Fibroblast of skin of left biceps (primary cell): ENCODE measurements at places on chromosomes 3 and 15.

DNA sequence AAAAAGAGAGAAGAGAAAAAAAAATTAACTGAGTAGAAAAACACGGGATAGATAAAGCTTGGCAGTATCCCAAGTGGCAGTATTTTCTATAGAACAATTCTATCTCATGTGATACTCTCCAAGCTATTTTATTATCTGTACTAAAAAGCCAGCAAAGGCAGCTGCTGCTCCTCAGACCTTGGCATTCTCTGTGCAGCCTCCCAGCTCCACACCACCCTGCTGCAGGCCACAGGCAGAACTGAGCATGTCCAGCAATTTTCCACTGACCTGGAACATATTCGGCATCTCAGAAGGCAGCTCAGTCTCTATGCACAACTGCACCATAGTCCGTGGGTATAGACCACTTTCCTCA lies 1161.4 kb downstream of the IGSF11 start:
- no peak for DNase-seq

- peak; percentile 44 for DNase-seq
These were observed 206.0 kb upstream of the WNT5A start for GRCh38 chr3:55692957-55693558.

DNA sequence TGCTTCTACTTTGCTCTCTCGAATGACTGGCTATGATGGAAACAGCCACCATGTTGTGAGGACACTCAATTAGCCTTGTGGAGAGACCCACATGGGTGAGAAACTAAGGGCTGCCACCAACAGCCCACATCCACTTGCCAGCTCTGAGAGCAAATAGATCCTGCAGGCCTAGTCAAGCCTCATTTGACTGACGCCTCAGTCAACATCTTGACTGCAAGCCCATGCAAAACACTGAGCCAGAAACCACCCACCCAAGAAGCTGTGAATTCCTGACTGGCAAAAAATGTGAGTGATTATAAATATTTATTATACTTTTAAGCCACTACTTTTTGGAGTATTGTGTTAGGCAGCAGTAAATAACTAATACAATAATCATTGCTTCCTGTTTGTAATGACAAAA lies 58.4 kb downstream of the NOX5 start:
- no peak for DNase-seq

DNA sequence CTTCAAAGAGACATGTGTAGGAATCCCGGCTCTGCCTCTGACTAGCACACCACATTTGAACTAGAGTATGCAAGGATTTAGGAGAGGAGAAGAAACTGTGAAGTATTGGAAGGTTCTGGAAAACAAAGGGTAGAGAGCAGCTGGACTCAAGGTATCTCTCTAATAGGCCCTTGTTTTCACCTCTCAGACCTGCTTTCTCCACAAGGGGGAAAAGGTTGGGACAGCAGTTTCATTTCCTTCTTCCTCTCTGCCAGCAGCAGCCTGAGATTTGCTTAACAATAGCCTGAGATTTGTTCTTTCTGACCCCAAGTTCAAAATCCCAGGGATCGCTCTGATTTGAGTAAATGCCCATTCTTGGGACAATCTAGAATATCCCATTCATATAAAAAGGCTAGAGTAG lies 430.6 kb upstream of the MCTP2 start:
- no peak for DNase-seq

DNA sequence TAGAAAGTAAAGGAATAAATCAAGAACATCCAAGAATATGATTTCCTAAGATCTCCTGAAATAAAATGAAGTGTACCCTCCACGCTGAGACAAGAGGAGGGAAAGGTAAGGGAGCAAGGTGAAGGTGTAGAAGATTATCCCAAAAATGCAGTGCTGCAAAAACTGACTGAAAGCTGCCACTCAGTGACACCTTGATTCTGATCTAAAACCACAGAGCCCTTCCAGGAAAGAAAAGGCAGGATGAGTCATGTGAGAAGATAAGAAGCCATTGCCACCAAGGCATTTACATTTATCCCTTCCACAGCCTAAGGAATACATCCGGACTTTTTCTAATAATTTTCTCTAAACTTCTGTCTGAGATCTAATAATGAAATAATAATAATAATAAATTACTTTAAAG lies 49.9 kb downstream of the IGSF11 start:
- DNase-seq: no peak

DNA sequence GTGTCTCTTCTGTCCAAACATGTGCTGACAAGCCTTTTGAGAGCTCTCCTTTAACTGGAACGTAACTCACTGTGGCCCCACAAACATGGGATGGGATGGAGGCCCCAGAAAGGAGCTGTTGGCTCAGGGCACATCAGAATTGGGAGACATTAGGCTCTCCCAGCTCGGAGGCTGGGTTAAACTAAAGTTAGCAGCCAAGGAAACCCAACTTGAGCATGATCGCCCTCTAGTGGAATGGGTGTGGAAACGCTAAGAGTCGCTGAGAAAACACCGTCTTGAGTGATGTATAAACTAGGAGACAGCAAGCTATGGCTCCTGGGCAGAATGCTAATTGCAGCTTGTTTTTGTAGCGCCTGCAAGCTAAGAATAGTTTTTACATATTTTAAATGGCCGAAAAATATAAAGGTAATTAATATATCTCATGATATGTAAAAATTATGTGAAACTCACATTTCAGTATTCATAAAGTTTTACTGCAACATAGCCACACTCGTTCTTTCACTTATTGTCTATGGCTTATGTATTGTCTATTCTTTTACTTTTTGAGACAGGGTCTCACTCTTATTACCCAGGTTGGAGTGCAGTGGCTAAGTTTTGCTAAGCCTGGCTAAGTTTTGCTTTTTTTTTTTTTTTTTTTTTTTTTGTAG lies 138.8 kb upstream of the HACD2 start:
- DNase-seq: peak; percentile 59

DNA sequence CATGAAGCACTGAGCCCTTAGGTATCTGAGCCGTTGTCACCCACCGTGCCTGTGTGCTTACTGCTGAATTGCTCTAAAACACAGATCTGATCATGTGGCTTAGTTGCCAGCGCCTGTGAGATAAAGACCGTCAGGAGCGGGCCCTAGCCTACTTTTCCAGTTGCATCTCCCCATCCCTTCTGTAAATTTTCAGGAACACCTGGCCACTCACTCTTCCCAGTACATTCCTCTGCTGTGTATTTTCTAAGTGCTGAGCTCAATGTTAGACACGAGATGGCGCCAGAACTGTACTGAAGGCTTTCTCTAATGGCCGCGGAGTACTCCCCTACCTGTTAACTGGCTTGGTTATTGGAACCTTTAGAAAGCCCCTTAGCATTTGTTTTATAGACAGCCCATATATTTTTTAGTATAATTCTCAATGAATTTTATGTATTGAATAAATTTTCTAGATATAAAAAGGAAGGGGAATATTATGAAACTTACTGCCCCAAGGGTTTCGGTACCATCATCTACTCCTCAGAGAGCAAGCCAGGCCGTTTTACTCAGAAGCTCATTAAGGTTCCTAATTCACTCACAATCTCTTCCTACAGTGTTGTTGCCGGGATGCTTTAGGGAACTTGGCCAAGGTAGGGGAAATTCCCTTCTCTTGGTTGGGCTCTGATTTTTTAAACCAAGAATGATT lies 16.7 kb upstream of the WNT7A start:
- peak; percentile 20 for DNase-seq

- no peak for DNase-seq
These were observed 15.1 kb downstream of the XXYLT1 start for GRCh38 chr3:195255571-195256501.

- DNase-seq: no peak
These were observed 18.2 kb downstream of the IDH2 start for GRCh38 chr15:90083954-90084607.

DNA sequence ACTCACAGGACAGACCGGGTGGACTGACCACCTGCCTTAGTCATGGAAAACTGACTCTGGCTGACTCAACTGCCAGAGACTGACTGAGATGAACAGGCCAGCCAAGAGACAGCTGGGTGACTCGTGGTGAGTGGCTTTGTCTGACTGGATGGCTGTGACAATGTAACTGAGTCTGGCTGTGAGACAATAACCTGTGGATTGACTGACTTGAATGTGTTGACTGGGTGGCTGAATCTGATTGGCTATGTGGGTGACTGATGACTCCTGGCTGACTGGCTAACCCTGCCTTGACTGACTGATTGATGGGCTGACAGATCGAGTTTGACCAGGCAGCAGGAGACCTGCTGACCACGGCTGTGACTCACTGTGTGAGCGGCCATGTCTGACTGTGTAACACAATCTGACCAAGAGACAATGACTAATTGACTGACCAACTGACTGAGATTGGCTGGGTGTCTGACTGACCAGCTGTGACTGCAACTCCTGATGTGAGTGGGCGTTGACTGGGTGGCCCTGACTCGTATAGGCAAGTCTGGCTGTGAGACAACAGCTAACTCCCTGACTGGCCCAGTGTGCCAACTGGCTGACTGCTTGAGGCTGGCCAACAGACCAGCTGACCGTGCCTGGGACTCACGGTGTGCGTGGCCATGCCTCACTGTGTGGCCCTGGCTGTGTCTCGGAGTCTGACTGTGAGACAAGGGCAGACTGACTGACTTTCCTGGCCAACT lies 509.1 kb downstream of the SHQ1 start:
- DNase-seq: no peak

GRCh38 chr3:183253528-183254486 lies 754 bp downstream of the B3GNT5 start:
- no peak for DNase-seq

DNA sequence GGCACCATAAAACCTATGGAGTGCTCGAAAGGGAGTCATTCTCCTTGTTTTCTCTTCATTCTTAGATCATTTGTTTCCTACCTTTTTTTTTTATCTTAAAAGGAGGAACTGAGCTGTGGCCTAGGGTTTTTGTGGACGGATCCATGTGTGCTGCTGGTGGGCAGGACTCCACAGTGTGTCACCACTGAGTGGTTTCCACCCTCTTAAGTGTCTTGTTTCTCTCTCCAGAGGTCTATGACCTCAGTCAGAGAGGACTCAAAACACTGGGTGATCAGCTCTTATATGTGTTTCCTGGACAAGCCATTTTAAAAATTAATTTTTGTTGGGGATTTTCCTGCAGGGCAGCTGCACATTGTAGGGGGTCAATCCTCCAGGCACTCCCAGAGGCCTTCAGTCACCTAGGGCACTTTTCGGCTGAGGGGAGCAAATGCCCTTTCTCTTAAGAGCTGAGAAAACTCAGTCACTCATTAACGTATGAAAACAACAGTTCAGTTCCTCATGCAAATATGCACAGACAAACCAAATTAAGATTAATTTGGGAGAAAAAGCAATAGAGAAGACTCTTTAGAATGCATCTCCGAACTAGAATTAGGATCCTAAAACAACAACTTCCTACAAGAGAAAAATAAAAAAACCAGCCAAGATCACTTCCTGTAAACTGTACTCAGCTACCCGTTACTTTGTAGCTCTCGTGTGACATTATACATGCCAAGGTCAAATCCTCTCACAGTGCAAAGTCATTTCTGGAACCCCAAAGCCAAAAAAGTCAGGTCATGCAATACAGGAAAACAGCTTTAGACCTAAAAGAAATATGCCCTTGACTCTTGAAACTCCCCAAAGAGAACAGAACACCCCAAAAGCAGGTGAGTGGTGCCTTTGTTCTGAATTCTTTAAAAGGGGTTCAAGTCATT lies 27.6 kb upstream of the FAM3D start:
- DNase-seq: no peak

DNA sequence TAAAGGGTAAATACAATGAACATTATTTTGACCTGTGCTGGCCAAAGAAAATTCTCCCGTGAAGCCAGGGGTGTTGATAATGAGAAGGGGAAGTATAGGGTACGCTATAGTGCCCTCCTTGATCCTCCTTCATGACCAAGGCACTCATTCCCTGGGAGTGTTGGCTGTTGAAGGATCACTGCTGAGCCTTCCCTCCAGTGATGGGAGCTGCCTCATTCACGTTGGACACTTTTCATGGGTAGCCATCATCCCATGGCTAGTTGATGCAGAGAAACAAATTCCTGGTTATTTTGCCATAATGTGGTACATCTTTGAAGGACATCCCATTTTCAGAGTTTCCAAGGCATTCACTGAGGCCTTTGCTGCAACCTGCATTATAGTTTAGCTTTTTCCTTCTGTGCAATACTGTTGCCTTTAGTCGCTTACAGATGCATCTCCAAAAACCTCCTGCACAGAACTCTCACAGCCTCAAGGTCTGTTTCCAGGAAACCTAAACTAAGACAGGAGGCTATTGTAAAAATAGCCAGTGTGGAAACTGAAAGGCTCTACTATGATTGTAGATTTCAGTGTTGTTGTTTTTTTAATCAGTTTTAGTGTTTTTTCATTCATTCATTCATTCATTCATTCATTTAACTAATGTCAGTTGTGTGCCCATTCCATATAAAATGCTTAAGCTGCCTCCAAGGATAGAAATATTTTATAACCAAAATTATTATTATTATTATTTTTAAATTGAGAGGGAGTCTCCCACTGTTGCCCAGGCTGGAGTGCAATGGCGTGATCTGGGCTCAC lies 40.8 kb downstream of the TGFBR2 start:
- DNase-seq: no peak

GRCh38 chr15:92326236-92326635 lies 67.4 kb upstream of the ST8SIA2 start:
- no peak for DNase-seq

DNA sequence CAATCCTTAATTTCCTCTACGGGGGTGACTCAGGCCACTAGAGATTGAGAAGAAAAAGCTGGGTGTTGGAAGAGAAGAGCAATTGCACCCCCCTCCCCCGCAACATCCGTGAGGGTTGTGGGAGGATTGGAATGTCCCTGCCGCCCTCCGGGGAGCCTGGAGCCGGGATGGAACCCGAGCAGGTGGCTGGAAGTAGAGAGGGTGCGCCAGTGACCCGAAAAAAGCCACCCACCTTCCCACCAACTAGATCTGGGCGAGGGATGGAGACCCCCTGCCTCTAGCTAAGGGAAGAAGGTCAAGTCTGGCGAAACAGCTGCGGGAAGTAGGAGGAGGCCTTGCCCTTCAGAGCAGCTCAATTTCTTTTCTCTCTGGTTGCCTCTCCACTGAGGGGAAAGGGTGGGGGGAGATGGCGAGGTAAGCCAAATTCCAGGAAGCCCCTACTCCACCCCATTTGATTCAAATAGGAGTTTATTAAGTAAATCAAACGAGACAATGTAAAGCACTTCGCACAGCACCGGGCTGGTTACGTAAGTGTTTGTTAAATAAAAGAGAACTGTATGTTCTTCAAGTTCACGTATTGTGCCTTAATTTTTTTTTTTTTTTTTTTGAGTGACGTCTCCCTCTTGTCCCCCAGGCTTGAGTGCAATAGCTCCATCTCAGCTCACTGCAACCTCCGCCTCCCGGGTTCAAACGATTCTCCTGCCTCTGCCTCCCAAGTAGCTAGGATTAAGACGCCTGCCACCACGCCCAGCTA lies 1.1 kb upstream of the WWTR1 start:
- DNase-seq: peak; percentile 45

GRCh38 chr15:86973284-86973844 lies 893.7 kb downstream of the AGBL1 start:
- no peak for DNase-seq
